Activated T-helper 2 cell treated with anti-CD3 and anti-CD28 coated beads, Interferon-gamma antibody, Interleukin-2, Interleukin-4, amounts not matched to agents 10 μg/mL and 5 μg/mL and 100 μg/mL, durations not matched to agents 14 hours and 24 hours and 36 hours (primary cell): ENCODE measurements at places on chromosomes 2 and 18. TPM values are rescaled to one million over a fixed set of nuclear protein-coding genes. Genes with fewer than 3 reads are reported as not detected.

Gene SLC23A3
- 1.3 and 1.9 TPM in 2 replicates for total RNA-seq

Gene RBFA
- 48.4 and 49.4 TPM in 2 replicates for total RNA-seq

Gene SNORC
- 1.9 and 3.2 TPM in 2 replicates for total RNA-seq

Gene ANKRD62
- not detected in 2 replicates for total RNA-seq

DNA sequence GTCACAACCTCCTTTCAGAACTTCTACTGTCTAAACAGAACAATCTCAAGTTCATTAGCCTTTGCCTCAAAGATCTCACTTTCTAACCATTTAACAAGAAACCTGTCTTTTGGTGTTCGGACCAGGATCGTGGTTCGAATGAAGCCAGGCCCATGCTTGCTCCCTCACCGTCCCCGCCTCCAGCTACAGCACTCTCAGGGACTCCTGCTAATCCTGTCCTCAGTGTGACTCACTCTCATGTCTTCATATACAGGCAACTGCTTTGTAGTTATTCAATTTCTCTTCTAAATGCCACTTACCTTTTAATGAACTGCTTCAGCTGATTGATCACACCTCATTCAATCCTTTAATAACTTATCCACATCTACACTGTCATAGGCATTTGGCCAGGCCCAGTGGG lies 15.8 kb downstream of the SERTAD2 start:
- H3K4me3 ChIP-seq: peak overlapping the region; percentile 39
- H3K27ac ChIP-seq: peak overlapping the region; percentile 79
- H3K27me3 ChIP-seq: no peaks in the 10 kb centered on the region
- DNase-seq: no peak
- H3K4me1 ChIP-seq: peaks cover 57% of the 10 kb centered on the region
- peaks cover 51% of the 10 kb centered on the region for H3K36me3 ChIP-seq

DNA sequence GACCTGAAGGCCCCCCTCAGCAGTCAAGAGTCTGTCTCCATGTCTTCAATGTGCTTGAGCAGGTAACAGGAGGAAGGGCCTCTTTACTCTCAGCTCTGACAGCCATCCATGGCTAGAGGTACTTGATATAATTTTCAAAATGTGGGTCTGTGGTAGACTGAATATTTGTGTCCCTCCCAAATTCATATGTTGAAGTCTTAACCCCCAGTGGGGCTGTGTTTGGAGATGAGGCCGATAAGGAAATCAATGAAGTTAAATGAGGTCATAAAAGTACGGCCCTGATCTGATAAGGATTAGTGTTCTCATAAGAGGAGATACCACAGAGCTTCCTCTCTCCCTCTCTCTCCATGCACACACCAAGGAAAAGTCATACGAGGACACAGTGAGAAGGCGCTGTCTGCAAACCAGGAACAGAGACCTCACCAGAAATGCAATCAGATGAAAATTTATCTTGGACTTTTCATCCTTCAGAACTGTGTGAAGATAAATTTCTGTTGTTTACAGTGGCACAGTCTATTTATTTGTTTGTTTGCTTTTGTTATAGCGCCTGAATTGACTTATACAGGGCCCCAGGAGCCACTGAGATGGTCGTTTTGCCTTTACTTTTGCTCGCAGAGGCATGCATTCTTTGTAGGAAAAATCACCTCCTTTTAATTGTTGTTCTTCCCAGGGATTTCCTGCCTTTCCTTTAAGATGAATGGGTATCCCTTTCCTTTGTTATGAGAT lies 274.8 kb upstream of the TRIB2 start:
- no peak for DNase-seq
- no peak overlapping the region for H3K4me3 ChIP-seq
- H3K27me3 ChIP-seq: no peaks in the 10 kb centered on the region
- peaks cover 32% of the 10 kb centered on the region for H3K4me1 ChIP-seq

DNA sequence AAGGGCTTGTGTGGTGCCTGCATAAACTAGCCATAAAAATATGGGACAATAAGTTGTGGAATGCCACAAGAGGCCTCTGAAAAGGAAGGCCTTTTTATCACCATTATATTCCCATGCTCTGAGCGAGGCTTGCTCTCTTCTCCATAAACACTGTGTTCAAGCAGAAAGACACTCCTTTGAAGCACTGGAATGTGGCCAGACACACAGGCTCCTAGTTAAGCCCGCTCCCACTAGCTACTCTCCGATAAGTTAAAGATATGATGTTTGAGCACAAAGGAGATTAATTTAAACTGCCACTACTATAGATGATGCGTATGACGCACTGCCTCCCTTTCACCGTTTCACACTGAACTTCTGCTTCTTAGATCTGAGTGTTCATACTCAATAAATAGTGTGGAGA lies 188.7 kb upstream of the TWIST2 start:
- peaks cover 2% of the 10 kb centered on the region for H3K27me3 ChIP-seq
- no peak for DNase-seq

DNA sequence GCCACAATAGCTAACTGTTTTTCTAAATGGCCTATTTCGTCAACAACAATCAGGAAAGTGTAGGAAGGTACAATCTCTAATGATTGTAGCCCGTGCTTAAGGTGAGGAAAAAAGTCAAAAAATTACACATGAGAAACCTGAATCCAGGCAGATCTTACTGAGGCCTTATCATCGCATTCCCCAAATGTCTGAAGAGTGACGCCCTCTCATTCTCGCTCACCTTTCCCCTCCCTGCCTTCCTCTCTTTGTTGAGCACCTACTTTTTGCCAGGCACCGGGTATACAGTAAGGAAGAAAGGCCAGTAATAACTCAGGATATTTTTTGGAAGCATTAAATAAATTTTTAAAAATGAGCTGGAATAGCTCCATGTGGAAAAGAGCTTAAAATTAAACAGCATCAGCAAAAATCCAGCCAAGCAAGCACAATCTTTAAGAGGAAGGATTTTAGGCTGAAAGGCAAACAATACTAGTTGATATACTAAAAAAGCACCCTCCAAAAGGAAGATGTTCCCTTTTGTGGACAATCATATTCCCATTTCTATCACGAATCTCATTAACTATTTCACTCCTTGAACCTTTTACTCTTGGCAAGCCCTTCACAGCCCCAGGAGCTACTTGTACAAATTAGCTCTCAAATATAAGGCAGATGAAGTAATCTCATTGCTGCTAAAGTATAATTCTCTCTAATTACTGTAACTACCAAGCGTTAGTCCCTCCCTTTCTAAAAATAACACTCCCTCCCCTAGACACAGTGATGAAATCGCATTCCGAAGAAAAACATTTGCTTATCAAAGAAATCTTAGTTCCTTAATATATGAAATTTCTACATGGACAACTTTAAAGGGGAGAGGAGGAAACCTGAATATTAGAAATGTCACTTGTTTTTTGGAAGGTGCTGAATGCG lies 40.0 kb downstream of the STAT1 start:
- DNase-seq: no peak
- no peak overlapping the region for H3K4me3 ChIP-seq
- H3K4me1 ChIP-seq: peaks cover 41% of the 10 kb centered on the region
- peaks cover 95% of the 10 kb centered on the region for H3K36me3 ChIP-seq

DNA sequence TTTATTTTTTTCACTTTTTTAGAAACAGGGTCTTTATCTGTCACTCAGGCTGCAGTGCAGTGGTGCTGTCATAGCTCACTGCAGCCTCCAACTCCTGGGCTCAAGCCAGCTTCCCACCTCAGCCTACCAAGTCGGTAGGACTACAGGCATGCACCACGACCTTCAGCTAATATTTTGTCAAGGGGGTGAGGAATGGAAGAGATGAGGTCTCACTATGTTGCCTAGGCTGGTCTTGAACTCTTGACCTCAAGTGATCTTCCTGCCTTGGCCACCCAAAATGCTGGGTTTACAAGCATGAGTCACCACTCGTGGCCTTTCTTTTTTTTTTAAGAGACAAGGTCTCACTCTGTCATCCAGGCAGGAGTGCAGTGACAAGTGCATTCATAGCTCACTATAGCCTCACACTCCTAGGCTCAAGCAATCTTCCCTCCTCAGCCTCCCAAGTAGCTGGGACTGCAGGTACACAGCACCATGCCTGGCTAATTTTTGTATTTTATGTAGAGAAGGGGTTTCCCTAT lies 13.4 kb downstream of the PPP1R7 start:
- H3K4me3 ChIP-seq: no peak overlapping the region
- H3K4me1 ChIP-seq: peaks cover 1% of the 10 kb centered on the region
- no peaks in the 10 kb centered on the region for H3K27me3 ChIP-seq
- no peak for DNase-seq

DNA sequence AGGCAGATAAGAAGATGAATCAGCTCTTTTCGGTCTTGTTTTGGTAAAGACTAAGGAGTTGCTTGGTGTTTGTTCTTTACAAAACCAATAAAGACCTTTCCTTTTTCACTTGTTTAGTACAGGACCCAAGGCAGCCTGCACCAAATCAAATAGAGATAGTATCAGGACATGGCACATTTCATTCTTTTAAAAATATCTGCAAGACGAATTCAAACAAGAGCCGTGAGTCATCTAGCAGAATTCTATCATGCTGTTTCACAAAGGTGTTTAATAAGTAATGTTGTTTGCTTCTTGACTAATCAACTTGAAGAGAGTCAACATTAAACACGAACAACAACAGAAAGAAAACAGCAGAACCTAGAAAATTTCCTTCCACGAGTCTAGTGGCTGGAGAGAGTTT lies 102.8 kb upstream of the TTN start:
- no peak overlapping the region for H3K27ac ChIP-seq
- peaks cover 12% of the 10 kb centered on the region for H3K4me1 ChIP-seq
- no peak overlapping the region for H3K4me3 ChIP-seq
- no peak for DNase-seq
- no peaks in the 10 kb centered on the region for H3K27me3 ChIP-seq

- H3K4me3 ChIP-seq: no peak overlapping the region
- peaks cover 12% of the 10 kb centered on the region for H3K4me1 ChIP-seq
- no peak overlapping the region for H3K27ac ChIP-seq
- no peaks in the 10 kb centered on the region for H3K27me3 ChIP-seq
Observed at GRCh38 chr2:159091976-159092375, 123.5 kb downstream of the TANC1 start.

GRCh38 chr18:3760741-3761140 lies 310.8 kb downstream of the TGIF1 start:
- DNase-seq: no peak
- H3K27me3 ChIP-seq: no peaks in the 10 kb centered on the region
- H3K36me3 ChIP-seq: no peaks in the 10 kb centered on the region
- H3K27ac ChIP-seq: no peak overlapping the region

DNA sequence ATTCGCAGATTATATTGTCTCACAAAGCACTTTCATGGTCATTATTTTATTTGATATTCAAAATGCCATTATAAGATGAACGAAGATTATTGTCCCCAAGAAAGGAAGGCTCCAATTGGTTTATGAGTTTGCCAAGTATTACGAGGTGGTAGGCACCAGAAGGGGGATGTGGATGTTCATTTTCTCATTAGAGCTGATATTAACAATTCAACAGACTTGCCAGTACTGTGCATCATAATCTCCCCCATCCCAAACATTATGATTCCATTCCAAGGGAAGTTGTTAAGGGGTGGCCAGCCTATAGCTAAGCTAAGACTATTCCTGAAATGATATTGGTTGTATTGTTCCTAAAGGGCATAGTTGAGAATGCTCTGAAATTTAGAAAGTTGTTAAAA lies 257.7 kb downstream of the PRKCE start:
- H3K27ac ChIP-seq: no peak overlapping the region
- H3K36me3 ChIP-seq: no peaks in the 10 kb centered on the region
- no peak overlapping the region for H3K4me3 ChIP-seq
- DNase-seq: no peak
- H3K27me3 ChIP-seq: no peaks in the 10 kb centered on the region

- DNase-seq: no peak
- H3K4me3 ChIP-seq: no peak overlapping the region
- H3K36me3 ChIP-seq: no peaks in the 10 kb centered on the region
- no peaks in the 10 kb centered on the region for H3K4me1 ChIP-seq
Observed at GRCh38 chr2:145157741-145158591, 638.0 kb upstream of the ZEB2 start.

- H3K36me3 ChIP-seq: no peaks in the 10 kb centered on the region
- no peak for DNase-seq
- no peak overlapping the region for H3K4me3 ChIP-seq
- no peak overlapping the region for H3K27ac ChIP-seq
- peaks cover 16% of the 10 kb centered on the region for H3K4me1 ChIP-seq
- H3K27me3 ChIP-seq: peaks cover 5% of the 10 kb centered on the region
Observed at GRCh38 chr18:23591011-23591410, 4.7 kb upstream of the NPC1 start.

GRCh38 chr2:111694700-111695101 lies 189.3 kb downstream of the ANAPC1 start:
- H3K4me1 ChIP-seq: peaks cover 16% of the 10 kb centered on the region
- H3K4me3 ChIP-seq: no peak overlapping the region
- peaks cover 39% of the 10 kb centered on the region for H3K27me3 ChIP-seq
- H3K36me3 ChIP-seq: peaks cover 2% of the 10 kb centered on the region
- DNase-seq: no peak

DNA sequence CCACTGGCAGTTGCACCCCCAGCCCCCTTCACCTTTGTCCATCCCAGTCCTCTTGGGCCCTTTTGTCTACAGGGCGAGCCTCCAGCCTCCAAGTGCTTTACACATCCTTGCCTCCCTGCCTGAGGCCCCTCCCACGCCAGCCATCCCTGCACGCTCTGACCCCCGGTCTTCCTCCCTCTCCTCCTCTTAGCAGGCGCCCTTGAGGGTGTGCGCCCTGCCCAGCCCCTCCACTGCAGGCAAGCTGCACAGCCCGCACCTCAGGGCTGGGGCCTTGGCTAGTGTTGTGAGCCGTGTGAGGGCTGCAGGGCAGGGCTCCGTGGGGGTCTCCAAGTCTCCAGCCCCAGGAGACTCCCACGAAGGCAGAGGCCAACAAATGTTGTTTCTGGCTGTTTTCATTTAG lies 6.9 kb downstream of the BOK start:
- H3K4me1 ChIP-seq: no peaks in the 10 kb centered on the region
- H3K27me3 ChIP-seq: peaks cover 2% of the 10 kb centered on the region
- no peak for DNase-seq
- no peak overlapping the region for H3K27ac ChIP-seq
- no peak overlapping the region for H3K4me3 ChIP-seq

DNA sequence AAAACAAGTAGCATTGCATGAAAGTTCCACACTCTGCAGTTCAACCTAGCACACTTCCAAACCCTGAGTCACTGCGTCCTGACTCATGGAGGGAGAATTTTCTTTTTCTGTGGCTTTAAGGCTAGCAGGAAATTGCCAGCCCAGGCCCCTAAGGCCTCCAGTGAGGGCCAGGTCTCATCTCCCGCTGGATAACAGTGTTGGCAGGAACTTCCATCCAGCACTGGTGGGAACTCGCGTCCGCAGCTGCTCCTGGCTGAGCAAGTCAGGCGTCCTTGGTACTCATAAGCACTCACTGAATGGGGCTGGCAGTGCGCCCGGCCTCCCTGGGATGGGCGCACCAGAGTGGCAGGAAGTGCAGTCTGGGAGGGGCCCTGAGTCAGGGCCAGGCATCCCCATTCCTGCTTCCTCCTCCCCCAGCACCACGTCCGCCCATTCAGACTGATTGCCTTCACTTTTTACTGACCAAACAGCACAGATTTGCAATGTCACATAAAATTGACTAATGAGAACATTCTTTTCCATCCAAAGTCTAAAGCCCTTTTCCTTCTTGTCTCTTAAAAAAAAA lies 14.3 kb downstream of the MALL start:
- no peak overlapping the region for H3K4me3 ChIP-seq
- H3K27me3 ChIP-seq: peaks cover 7% of the 10 kb centered on the region
- DNase-seq: no peak

- H3K27me3 ChIP-seq: no peaks in the 10 kb centered on the region
- no peaks in the 10 kb centered on the region for H3K36me3 ChIP-seq
- peaks cover 54% of the 10 kb centered on the region for H3K4me1 ChIP-seq
Observed at GRCh38 chr2:205660521-205661124, 21.7 kb upstream of the NRP2 start.

- peak; percentile 55 for DNase-seq
- peaks cover 5% of the 10 kb centered on the region for H3K4me1 ChIP-seq
- no peak overlapping the region for H3K27ac ChIP-seq
- H3K27me3 ChIP-seq: peaks cover 6% of the 10 kb centered on the region
- H3K36me3 ChIP-seq: no peaks in the 10 kb centered on the region
Observed at GRCh38 chr2:160994141-160995002, 165.9 kb upstream of the TANK start.
